ENCODE measurements at places on chromosomes 16 and 17.

- no peak for DNase-seq
These were observed 11.1 kb downstream of the ITFG1 start for GRCh38 chr16:47449788-47450187.

DNA sequence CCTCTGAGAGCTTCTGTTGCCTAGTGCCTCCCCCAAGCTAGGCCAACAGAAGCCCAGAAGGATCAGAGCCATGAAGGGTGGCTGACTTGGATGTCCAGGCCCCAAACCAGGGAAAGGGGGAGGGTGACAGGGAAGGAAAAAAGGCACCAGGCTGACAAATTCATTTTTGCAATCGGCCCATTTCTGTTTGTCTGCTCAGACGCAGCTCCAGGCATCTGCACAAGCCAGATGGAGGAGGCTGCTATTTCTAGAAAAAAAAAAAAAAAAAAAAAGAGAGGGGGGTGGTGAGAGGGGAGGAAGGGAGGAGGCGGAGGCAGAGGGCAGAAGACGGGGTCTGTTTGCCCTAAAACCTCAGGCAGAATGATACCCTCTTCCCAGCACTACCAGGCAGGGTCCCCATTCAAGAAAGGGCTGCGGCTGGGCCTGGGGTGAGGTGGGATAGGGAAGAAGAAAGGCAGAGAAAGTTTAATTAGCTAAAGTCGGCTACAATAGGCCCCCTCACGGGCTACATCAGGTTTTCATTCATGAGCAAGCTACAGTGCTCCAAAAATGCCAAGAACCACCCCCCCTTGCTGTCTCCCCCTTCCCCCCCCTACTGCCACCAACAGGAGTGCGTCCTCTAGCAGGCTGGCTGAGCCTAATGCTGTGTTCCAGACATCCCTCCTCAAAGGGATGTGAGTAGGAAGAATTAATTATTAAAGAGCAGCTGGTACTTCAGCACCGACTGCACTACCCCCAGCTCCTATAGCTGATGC, 2.4 kb downstream of the HDAC5 start:
- DNase-seq, result no peak

DNA sequence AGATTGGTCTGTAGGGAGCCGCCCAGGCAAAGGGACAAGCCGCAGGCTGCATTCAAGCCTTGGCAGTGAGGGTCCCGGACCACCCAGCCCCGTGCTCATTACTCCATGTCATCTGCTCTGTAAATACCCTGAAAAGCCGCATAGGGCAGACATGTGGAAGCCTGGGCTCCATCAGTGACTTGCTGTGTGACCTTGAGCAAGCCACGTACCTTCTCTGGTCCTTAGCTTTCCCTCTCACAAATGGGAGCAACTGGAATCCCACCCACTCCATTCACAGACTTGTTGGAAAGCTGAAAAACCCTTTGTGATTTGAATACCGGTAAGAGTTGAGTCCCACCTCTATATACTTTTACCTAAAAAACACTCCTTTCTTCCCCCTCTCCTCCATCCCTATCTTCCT, 11.9 kb downstream of the CAMKK1 start:
- DNase-seq, result no peak

DNA sequence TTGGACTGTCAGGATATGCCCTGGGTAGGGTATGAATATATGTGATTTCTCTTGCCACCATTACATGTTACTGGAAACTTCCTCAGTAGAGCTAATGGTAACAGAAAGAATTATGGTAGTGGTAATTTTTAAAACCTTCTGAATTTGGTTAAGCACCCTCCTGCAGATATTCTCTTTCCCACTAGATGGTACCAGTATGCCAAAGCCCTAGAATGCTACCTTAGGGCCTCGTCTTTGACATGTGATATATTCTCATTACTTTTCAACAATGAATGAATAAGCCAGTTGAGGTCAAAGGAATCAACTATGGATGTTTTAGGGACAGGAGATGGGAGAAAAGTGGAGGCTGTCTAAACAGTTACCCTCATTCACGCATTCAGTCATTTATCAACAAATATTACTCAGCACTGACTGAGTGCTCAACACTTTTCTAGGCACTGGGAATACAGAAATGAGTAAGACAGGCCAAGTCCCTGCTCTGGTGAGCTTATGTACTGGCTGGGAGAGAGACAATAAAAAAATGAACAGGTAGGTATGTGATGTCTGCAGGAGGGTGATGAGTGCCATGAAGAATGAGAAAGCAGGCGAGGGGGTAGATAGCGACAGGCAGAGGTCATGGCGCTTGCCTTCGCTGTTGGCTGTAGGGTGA, 14.7 kb downstream of the CDH13 start:
- no peak for DNase-seq

GRCh38 chr17:75720656-75721462, at the start of gene ITGB4:
TSS of gene ITGB4 (plus strand) at chr17:75721459. CDS start at chr17:75724704, 3,245 bp downstream.
- peak; percentile 33 for DNase-seq

DNA sequence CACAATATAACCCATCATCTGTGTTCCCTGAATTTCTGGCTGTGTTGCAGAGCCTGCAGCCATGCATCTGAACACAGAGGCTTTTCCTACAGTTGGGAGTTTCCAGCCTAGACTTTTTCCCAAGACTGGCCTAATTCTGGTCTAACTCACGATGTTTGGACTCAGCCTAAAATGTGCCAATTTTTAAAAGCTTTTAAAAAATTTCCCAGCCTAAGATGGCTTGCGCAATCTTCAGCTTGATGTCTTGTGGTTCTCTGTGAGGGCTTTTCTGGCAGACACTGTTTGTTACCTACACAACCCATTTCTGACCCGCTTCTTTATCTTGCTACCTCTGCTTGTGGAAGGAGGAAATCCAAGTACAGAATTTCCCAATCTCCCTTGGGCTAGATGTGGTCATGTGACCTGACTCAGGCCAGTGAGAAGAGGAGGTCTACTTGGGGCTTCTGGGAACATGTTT, 72.7 kb upstream of the GAS7 start:
- no peak for DNase-seq

All from activated CD8-positive, alpha-beta memory T cell treated with anti-CD3 and anti-CD28 coated beads for 1 hour (primary cell).